Lung microvascular endothelial cell (primary cell): ENCODE measurements at places on chromosomes 2 and 18. TPM values are rescaled to one million over a fixed set of nuclear protein-coding genes. Genes with fewer than 3 reads are reported as not detected.

GRCh38 chr2:187302586-187302985 is 145.5 kb downstream of the CALCRL start:
- peak; percentile 97 for DNase-seq

DNA sequence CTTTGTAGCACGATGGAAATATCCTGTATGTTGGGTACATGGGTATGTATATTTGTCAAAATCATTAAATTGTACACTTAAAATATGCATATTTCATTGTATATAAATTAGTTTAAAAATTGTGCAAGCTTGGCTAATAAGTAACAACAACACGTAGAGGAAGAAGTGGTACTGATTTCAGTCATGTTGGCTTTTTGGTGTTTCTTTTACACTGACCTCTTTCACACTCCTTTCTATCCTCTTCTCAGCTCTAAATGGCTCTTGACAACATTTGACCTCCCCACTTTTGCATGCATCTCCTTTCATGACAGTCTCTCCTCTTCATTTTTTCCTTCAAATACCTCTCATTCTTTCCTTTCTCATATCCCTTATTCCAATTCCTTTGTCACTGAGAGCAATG is 801.4 kb upstream of the ZEB2 start:
- DNase-seq = no peak

DNA sequence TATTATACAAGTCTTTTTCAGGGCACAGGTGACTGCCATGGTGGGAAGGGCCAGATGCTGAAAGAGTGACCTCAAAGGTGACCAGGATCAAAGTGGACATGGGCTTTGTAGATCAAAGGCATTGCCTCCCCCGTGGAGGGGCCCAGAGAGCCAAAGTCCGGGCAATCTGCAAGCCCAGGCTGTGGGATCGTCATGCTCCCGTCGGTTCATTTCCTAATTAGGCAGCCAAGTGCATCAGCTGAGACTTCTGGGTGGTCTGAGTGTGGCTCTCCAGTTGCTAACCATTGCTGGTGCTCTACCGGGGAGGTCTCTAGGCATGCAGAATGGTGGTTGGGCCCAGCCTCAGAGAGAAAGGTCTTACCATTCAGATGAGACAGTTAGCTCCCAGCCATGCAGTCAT is 61.6 kb downstream of the TRIB2 start:
- no peak for DNase-seq

DNA sequence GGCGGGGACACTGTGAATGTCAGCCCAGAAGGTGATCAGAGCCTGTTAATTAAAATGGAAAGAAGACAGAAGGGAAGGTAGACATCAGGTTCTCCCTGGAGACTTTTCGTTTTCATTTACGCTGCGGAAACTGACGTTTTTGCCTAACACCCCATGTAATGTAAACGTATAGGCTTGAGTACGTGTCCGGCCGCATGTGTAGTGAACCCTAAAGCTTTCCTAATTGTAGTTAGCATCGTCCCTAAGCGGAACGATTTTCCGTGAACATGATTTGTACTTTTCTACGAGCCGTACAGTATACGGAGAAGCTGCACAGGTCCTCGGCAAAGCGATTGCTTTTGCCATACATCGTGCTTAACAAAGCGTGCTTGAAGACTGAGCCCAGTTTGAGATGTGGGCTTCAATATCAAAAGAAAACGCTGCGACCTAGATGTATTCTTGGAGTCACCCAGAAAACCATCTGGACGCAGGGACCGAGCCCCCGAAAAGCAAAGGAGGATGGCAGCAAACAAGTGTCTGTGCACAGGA is 284 bp downstream of the TIMM21 start:
- DNase-seq = no peak

Gene SIGLEC15
- under 0.01 TPM in 1 of 2 replicates, not detected in the other for total RNA-seq

Gene LOXHD1
- total RNA-seq = not detected in 2 replicates

- DNase-seq = no peak
These were observed 54.6 kb downstream of the LANCL1 start for GRCh38 chr2:210421916-210422315.

Gene SLC9A4
- not detected in 2 replicates for total RNA-seq

GRCh38 chr2:38480617-38481016 is 103.5 kb upstream of the ATL2 start:
- DNase-seq = no peak

GRCh38 chr2:15069149-15069548 is 436.6 kb downstream of the LRATD1 start:
- no peak for DNase-seq

DNA sequence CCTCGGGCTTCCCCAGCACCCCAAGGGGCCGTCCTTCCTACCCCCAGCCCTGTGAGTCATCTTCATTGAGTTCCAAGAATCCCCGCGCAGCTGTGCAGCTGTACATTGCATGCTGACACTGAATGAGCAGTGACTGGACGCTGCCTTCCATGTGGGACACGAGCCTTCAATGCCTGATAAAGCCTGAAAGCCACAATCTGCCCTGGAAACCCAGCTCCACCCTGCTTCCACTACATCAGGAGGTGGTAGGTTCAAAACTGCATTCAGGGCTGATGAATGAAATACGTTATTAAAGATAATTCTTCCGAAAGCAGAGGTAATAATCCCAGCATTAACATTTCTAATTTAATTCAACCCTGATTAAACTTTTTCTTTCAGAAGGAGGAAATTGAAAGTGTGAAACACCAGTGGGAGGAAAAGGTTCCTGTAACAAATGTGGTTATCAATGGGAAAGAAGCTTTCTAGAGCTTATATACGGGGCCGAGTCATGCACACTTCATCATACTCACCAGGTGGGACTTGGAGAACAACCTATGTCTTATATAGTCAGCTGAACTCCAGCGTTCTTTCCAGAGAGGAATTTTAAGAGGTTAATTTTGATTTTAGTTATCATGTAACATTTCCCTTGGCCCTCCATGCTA is 360.1 kb downstream of the LPIN1 start:
- peak; percentile 96 for DNase-seq

Gene HOXD13
- not detected in 2 replicates for total RNA-seq

DNA sequence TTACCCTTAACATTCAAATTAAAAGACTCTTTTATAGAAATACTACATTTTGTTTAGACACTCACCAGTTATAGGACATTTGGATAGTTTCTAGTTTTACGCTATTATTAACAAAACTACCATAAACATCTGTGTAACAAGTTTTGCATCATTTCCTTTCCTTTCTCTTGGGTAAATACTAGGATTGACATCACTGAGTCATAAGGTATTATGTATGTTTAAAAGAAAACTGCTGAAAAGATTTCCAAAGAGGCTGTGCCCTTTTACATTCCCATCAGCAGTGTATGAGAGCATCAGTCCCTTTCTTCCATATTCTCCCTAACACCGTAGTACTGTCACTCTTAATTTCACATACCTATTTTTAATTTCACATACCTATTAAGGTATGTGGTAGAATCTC is 130.6 kb downstream of the USP34 start:
- peak; percentile 79 for DNase-seq

Gene RAPGEF4
- 13.9 and 17.3 TPM in 2 replicates for total RNA-seq

Gene SDC1
- 0.40 and 1.7 TPM in 2 replicates for total RNA-seq

Gene LYPD6B
- not detected in 2 replicates for total RNA-seq

- DNase-seq = no peak
These were observed 19.6 kb downstream of the RDH14 start for GRCh38 chr2:18540872-18541271.

DNA sequence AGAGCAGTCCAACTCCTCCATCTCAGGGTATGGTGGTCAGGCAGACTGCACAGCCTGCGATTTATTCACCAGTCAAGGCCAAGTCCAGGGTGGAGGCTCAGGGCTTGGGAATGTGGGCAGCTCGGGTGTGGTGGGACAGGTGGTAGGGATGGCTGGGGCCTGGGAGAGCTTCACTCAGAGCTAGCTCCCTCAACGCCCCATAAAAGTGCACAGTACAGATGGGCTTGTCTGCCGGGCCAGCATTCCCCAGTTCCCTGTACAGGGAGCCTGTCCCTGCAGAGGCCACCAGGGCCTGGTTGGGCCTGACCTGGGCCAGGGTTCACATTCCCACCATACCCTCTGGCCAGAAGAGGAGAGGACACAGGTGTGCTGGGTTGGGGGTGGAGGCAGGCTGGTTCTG is 49.2 kb upstream of the OTOS start:
- no peak for DNase-seq

- peak; percentile 45 for DNase-seq
These were observed 101.2 kb upstream of the FSHR start for GRCh38 chr2:49255409-49255971.

Gene ZNF385B
- not detected in 2 replicates for total RNA-seq

DNA sequence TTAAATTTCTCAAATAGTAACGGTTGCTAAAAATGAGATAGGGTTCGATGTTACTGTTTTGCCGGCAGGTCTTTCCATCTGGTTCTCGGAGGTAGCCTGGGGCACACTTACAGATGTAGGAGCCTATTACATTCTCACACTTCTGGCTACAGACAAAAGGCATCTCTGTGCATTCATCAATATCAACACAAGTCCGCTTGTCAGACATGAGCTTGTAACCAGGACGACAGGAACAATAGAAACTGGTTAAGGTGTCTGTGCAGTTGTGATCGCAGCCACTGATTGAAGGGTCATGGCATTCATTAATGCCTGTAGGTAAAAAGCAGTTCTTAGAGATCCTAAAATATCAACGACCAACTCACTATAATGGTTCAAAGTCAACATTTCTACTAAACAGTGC is 116.3 kb downstream of the DHRS9 start:
- DNase-seq = no peak

DNA sequence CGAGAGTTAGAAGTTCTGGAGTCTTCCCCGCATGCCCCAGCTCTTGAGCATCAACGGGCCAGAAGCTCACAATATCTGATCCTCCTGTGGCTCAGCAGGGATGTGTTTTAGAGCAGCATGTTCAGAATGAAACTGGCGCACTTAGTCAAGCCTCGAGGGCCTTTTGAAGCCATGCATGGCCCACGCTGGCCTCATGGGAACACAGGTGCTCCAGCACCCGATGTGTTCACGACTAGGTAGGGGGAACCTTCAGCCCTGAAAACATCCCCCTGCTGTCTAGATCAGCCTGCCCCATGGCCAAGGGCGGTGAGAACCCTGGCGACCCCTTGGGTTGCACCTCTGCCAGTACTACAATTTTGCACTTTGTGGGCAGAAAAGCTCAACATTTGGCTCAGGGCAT is 32.8 kb downstream of the MSH6 start:
- DNase-seq = no peak

DNA sequence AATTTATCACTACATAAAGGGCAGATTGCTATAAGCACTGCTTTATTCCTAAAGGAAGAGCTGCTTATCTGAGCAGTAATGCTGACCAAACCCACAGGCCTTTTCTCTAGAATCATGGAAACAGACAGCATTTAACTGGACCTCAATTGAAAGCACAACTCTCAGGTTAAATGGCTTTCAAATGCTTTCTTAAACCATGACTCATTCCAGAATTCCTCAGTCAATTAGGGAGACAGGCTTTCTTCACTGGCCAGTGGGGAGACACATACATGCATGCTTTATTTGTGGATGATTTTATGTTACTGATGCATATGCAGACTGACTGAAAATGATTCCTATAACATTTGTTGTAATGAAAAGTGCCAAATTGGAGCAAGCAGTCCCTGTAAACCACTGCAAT is 114.6 kb downstream of the ACVR1 start:
- no peak for DNase-seq

DNA sequence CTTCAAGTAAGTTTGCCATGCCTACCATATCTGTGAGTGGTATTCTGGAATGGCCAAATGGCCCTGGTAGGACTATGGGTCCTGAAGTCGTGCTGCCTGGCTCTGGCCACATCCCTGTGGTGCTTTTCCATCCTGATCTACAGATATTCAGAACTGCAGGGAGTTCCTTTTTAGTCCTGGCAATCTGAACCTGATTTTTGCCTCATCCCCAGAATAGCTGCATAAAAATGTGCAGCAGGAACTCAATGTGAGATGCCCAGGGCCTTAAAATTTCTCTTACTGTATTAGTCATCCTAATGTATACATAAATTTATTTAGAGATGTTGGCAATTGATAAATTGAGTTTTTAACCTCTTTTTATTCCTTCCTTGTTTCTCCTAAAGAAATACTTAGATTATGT is 5.3 kb downstream of the SERPINB13 start:
- no peak for DNase-seq

DNA sequence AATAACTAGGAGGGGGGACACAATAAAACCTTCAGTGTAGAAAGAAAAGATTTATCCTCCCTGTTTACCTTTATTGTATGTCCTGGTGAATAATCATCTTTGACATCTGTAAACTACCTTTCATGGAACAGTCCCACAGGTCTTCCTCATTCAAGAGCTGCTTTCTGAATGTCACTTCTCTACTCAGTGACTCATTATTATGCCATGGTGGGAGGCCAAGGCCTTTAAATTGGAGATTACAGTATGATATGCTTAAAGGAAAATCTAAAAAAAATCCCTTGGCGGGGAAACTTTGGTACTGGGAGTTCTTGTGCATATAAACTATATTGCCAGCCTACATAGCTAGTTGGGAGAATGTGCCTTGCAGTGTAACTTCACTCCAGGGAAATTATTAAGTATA is 713.0 kb downstream of the TDRD15 start:
- DNase-seq = no peak

DNA sequence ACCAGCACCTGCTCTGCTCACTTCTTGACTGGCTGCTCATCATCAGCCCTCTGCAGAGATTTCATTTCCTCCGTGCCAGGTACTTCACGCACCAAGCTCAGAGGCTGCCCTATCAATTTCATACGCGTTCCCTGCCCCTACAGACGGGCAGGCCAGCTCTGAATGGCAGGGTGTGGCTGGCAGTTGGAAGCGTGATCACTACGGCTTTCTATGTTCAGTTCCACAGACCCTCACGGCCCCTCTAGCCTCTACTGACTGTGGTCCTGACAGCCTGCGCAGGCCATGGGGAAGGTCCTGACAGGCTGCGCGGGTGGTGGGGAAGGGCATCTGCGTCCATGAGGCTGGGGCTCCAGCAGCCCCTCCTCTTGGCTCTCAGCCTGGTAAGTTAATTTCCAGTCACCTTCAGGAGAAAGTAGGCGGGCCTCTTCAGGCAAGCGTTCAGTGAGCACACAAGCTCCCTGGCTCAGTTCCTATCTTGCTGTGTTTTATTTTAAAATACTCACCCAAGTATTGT is 154.8 kb downstream of the ZNF236 start:
- DNase-seq = no peak

Gene CAPN14
- under 0.01 TPM in 1 of 2 replicates, not detected in the other for total RNA-seq

Gene ERLEC1
- total RNA-seq = 45.5 and 70.6 TPM in 2 replicates

Gene IMPACT
- total RNA-seq = 16.6 and 17.7 TPM in 2 replicates

Gene SF3B1
- total RNA-seq = 115 and 129 TPM in 2 replicates

GRCh38 chr2:13193900-13194299 is 477.2 kb downstream of the TRIB2 start:
- peak; percentile 38 for DNase-seq

GRCh38 chr18:58222432-58223125 is 178.6 kb downstream of the NEDD4L start:
- peak; percentile 70 for DNase-seq

- DNase-seq = peak; percentile 80
These were observed 12.7 kb downstream of the RMC1 start for GRCh38 chr18:23515911-23516546.

- DNase-seq = no peak
These were observed 127.8 kb downstream of the AGPS start for GRCh38 chr2:177520324-177520723.

Gene DTNA
- total RNA-seq = 0.40 and 0.44 TPM in 2 replicates

Gene KIF1A
- total RNA-seq = under 0.01 and 0.20 TPM in 2 replicates

Gene NPHP1
- 0.40 and 1.5 TPM in 2 replicates for total RNA-seq
